ENCODE measurements at places on chromosomes 4 and X.

GRCh38 chr4:115973768-115974167, 860.3 kb upstream of the NDST4 start:
- no peak for DNase-seq

DNA sequence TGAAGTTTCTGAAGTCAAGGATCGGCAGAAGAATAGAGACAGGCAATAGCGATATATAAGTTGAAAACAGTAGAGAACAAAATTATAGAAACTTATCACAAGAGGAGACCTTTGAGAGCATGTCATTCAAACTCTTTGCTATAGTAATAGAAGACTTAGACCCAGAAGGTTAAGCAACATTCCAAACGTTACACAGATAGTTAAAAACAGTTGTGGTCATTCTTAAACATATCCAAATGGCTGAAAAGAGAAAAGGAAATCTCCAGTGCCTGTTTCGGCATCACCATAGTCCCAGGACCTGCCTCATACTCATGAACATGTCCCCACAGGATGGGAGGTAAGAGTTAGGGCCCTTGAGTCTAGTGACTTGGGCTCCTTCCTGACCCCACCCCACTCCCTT, 258.1 kb upstream of the NOCT start:
- DNase-seq, result no peak

- no peak for DNase-seq
These were observed 42.0 kb downstream of the TEC start for GRCh38 chr4:48227662-48228061.

DNA sequence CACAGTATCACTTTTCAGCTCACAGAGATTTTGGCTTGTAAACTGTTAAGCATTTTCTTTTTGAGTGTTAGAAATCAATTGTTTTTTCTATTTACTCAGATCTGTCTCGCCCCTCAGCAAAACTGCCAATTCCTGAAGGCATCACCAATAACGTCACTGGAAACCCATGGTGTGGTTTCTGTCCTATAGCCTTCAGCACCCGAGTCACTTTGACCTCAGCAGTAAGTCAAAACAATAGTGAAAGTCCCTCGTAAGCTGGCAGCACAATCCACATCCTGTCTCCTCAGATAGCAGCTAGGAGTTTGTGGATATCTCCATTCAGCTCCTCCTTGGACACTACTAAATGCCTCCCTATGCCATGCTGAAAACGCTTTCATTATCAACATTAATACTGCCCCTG, 1787.4 kb upstream of the ADGRL3 start:
- DNase-seq, result no peak

- DNase-seq, result no peak
These were observed 142.1 kb downstream of the APBB2 start for GRCh38 chr4:41072021-41072777.

- no peak for DNase-seq
These were observed 781.4 kb downstream of the PCDH18 start for GRCh38 chr4:136750897-136751296.

DNA sequence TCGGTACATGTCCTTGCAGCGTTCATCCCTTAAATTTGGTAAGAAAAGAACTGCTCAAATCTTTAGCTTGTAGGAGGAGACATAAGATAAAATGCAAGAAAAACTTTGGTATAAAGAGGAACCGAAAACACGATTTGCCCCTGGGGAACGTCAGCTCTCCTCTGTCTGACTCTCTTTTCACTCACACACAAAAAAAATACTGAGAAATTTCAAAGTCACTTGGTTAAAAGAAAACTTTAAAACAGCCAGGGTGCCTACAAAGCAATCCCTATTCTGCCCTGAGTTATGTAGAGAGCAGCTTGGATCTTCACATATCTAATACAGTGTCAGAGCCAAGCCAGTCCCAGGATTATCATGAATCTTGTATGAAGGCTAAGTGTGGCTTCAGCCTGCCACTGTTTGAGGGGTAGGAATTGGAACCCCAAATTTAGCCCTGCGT, 248.5 kb upstream of the CXXC4 start:
- DNase-seq, result no peak

DNA sequence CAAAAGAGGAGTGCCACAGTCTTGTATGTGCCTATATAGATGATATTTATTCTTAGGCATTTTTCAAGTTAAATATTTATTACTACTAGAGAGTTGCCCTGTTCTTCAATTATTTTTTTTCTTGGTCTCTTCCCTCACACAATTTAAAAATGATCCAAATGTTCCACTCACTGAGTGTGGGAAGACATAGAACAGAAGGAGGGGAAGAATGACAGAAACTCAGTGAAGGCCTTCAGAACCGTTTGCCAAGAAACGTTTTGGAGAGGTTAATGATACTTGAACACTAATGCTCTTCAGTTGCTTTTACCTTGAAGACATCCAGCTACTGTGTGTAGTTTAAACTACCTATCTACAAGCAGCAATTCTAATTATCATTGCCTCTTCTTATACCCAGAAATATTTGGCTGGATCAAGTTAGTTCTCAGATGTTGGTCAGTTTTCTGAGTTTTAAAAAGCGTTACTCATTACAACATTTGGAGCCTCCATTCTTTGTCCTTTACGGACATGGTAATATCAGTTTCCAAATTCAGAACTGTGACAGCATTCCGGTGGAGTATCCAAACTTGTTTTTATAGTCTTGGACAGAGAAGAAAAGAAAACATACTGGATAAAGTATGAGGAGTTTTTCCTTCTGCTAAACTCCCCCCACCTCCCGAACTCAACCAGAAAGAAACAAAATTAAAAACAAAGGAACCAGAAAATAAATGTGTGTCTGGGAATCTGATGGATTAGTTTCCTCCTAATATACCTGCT, 389.7 kb downstream of the SPRY1 start:
- DNase-seq, result no peak

DNA sequence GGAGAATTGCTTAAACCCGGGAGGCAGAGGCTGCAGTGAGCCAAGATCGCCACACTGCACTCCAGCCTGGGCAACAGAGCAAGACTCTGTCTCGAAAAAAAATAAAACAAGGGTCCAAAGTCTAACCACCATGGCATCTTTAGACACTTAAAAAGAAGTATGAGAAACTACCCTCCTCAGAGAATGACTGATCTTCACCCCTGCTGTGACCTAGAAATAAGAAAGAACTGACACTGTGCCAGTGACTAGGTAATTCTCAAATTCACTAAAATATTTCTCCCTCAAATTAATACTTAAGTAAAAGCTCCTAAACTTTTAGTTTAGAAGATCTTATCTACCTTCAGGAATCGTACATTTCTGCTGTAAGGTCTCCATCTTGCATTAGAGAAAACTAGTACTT, 80.3 kb downstream of the AFAP1 start:
- no peak for DNase-seq

DNA sequence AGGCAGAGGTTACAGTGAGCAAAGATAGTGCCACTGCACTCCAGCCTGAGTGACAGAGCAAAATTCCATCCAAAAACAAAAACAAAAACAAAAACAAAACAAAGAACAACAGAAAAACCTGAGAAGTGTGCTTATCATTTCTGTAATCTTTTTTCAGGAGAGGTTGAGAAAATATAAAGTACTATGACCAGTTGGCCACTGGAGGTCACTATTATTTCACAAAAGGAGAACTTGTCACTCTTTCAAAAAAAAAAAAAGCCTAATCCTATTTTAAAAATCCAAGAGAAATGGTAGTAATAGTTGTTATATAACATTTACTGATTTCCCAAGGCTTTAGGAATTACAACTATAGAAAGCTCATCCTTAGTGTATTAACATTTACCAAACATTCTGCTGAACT, 24.9 kb upstream of the RNF150 start:
- DNase-seq, result no peak

DNA sequence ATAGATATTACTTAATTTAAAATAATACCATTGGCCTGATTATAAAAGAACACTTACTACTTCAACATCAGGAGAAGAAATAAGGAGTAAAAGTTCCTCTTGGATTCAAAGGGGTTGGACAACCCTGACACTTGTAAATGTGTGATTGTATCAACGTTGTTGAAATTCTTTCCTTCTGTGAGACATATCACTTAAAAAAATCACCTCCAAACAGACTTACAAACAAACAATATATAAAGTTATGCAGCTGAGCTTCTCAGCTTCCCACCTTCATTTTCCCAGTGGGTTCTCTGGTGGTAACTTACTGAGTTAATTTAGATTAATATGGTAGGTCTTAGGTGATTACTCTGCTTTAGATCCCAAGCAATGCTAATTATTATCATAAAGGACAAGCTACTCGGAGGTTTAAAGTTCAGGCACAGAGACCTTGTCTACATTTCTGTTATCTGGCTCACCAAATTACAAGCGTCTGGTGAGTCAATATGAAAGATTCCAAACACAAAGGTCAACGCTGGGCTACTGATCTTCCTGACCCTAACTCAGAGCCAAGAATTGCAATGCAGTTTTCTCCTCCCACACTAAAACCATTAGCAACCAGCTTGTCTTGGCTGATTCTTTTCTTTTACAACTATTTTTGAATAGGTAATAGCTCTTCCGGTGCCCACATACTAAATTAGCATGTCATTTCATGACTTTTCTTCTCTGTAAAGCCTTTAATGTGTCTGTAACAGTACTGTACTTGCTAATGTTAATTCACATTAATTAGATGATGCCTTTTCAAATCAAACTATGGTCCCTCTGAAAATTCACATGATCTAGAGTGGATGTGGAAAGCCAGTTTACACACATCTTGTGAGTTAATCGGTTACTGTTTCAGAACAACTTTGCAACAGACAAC, 157.6 kb downstream of the RASL11B start:
- DNase-seq, result no peak

- DNase-seq, result no peak
These were observed 389.1 kb downstream of the NKX6-1 start for GRCh38 chr4:84110040-84110439.

GRCh38 chrX:53356186-53356585, 66.3 kb downstream of the SMC1A start:
- DNase-seq, result no peak

DNA sequence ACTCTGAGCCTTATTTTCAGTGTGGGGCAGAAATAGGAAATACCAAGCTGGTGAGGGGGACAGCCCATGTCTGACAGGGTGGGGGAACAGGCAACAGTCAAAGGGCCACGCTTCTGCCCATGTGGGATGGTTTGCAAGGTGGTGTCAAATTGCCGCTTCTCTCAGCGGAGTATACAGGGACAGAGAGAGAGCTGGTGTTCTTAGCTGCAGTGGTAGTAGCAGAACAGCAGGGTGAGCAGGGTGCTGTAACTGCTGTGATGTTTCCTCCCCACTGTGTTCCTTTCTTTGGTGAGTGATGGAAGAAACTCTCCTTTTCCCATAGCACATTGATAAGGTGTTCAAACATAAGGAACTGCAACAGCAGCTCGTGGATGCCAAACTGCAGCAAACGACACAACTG, 37.9 kb downstream of the RBBP7 start:
- DNase-seq, result no peak

GRCh38 chr4:38509551-38509950, 154.4 kb upstream of the KLF3 start:
- no peak for DNase-seq
